Activated gamma-delta T cell treated with Interleukin-2 at 50 U/mL for 16 hours (primary cell): ENCODE measurements at places on chromosomes 16 and 17.

DNA sequence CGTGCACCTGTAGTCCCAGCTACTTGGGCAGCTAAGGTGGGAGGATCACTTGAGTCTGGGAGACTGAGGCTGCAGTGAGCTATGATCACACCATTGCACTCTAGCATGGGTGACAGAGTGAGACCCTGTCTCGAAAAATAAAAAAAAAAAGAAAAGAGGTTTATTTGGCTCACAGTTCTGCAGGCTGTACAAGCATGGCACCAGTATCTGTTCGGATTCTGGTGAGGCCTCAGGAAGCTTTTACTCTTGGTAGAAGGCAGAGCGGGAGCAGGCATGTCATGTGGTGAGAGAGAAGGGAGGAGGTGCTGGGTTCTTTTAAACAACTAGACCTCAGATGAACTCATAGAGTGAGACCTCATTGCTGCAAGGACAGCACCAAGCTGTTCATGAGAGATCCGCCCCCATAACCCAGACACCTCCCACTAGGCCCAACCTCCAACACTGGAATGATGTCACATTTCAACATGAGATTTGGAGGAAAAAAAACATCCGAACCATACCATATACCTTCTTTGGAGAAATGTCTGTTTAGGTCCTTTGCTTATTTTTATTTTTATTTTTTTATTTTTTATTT, 10.3 kb upstream of the RMI2 start:
- DNase-seq, result no peak

DNA sequence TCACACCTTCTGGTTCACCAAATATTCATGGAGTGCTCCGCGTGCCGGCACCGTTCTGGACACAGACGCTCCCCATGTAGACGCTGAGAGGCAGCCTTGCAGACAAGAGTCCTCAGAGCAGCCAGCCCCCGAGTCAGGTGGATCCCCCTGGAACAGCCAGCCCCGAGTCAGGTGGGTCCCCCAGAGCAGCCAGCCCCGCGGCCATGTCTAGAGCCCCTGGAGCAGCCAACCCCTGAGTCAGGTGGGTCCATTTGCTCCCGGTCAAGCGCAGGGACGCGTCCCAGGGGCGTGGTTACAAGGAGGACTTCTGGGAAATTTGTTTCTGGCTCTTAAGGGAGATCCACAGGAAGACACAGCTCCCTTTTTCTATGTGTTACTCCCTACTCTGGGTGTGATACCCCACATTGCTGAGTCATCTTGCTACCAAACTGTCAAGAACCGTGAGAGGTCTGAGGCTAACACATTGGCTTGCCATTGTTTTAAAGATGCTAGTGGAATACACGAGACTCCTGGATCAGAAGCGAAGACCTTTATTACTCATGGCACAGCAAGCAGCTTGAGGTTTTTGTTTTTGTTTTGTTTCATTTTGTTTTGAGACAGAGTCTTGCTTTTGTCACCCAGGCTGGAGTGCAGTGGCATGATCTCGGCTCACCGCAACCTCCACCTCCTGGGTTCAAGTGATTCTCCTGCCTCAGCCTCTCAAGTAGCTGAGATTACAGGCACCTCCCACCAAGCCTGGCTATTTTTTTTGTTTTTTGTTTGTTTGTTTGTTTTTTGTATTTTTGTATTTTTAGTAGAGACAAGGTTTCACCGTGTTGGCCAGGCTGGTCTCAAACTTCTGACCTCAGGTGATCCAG, 43.3 kb upstream of the CBFA2T3 start:
- peak; percentile 19 for DNase-seq

DNA sequence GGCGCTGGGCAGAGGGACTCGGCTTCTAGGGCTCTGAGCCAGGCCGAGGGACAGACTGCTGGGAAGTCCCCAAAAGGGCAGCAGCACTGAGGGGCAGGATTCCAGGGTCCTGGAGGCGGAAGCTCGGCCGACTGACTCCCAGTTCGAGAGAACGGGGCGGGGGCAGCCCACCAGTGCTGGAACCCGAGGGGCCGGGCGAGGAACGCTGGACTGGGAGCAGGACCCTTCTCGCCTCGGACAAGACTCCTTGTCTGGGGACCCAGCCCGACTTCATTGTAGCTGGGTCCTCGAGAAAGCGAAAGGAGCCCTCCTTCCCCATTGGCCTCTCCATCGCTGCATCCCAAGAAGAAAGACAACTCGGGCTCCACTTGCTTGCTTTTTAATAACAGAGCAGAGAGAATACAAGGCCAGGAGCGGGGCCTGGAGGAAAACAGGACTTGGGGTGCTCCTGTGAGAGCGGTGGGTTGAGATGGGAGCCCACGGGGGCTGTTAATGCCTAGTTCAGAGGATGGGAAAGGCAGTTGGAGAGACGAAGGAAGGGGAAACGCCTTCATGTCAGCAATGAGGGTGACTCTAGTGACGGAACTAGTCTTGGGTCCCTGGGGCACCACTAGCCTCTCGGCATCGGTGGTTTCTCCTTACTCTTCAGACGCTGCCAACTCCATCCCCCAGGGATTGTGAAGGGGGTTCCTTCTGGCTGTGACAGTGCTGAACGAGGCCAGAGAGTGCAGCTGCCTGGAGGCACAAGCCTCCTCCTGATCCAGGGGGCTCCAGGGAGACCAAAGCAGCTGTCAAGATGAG, 492 bp upstream of the CAMTA2 start:
- DNase-seq, result no peak

- no peak for DNase-seq
Measured at GRCh38 chr16:50909831-50910735, 168.2 kb downstream of the CYLD start.
